ENCODE measurements at places on chromosomes 16 and 17. TPM values are rescaled to one million over a fixed set of nuclear protein-coding genes. Genes with fewer than 3 reads are reported as not detected.

Gene EVPLL
- not detected for total RNA-seq

- peak; percentile 77 for DNase-seq
Observed at GRCh38 chr16:79599837-79600637, 500 bp downstream of the MAF start.

- DNase-seq = no peak
Observed at GRCh38 chr17:8709006-8709405, 35.6 kb downstream of the CCDC42 start.

- no peak for DNase-seq
Observed at GRCh38 chr16:55943267-55943666, 68.1 kb upstream of the CES5A start.

DNA sequence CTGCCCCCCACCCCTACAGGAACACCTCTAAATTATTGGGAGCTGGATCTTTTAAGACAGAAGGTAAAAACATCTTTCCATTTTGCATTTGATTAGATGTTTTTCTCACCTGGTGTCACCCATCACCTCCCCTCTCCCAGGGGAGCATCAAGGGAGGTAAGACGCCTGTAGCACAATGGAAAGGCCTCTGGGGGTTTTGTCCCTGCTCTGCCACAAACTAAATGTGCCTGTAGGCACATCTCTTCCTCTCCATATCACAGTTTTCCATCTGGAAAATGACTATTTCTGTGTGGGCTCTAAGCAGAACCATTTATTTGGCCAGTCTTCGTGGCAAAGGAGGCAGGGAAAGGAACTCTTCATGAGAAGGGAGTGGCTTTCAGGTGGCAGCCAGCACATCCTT lies 76.6 kb downstream of the GNAO1 start:
- no peak for DNase-seq

- no peak for DNase-seq
Observed at GRCh38 chr16:165539-166374, at the start of gene HBM. Gene HBM, plus strand, starts transcription at chr16:165978. Its CDS starts 20 bp downstream, at chr16:165998.

GRCh38 chr17:43398724-43399595 lies at the start of gene ARL4D:
Gene ARL4D, plus strand, starts transcription at chr17:43398993. Its CDS starts 740 bp downstream, at chr17:43399733.
- peak; percentile 92 for DNase-seq

- DNase-seq = peak; percentile 32
Observed at GRCh38 chr16:76639685-76640289, 362.6 kb downstream of the CNTNAP4 start.

DNA sequence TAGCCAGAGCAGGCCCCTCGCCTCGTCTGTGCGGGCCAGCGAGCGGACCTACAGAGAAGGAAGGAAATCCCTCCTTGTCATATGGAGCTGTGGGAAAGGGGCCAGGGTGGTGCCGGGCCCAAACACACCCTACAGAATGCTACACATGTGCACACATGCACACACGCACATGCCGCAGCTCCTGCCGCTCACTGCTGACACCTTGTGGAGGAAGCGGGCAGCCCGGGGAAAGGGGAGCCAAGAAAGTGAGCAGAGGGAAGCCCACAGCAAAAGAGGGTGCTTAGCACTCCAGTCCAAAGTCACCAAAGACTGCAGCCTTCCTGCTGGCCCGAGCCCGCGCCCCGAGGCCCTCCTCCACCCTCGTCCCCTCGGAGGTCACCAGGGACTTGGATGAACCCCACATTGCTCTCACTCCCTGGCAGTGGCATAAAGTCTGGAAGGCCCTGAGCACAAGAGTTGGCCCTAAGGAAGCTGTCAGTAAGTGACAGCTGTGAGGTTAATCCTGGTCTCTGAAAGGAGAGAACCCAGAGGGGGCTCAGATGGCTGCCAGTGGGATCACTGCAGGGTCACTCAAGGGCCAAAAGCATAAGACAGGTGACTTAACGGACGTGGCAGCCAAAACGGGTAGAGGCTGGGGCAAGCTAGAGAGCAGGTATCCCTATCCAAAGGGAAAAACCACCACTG lies 68.2 kb downstream of the MYO18A start:
- peak; percentile 87 for DNase-seq

DNA sequence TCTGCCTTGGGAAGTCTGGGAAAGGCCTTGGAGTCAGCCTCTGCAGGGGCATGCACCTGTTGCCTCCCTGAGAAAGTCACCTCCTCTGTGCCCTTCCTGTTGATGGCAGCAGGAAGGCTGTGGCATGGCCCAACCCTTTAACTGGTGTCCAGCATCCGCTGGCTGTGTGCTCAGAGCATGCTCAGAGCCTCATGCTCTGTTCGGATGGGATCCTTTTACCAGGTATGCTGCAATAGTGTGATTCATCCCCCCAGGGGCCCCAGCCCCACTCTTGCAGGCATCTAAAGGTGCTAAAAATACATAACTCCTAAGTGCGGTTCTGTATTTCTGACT lies 24.9 kb downstream of the KLHL36 start:
- no peak for DNase-seq

DNA sequence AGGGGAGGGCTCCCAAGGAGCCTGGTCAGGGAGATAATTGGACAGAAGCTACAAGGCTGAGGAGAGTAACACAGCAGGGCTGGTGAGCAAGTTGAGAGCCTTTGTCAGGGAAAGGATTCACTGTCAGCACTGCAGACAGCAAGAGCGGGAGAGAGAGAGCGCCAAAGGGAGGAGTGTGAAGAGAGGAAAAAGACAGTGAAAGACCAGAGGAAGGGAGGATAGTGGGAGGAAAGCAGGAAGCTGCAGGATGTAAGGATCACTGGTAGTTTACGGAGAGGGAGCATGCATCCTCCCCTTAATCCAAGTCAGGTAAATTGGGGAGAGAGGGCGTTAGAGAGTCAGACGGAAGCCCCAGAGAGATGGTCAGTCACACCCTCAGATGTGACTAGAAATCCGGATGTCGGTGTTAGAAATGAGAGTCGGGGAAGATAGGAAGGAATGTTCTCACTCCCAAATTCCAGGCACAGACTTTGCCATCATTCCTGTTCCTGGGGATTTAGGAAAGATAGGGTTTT lies 13.8 kb upstream of the SPOP start:
- DNase-seq = no peak

DNA sequence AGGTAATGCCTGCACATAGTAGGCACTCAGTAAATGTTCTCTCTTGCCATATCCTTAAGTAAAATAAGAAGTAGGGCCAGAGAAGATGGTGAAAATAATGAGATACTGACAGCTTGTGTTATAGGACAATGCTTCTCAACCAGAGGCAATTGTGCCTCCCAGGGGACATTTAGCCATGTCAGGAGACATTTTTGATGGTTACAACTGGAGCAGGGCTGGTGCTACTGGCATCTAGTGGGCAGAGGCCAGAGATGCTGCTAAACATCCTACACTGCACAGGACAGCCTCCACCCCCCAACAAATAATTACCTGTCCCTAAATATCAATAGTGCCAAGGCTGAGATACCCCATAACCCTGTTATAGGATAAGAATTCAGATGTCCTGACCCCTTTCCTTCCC lies 1.7 kb downstream of the RAD51D start:
- no peak for DNase-seq
